ENCODE measurements at places on chromosomes 2 and 18. TPM values are rescaled to one million over a fixed set of nuclear protein-coding genes. Genes with fewer than 3 reads are reported as not detected.

- DNase-seq: no peak
Observed at GRCh38 chr2:53655256-53655655, 112.3 kb upstream of the CHAC2 start.

Gene CCBE1
- not detected for total RNA-seq

DNA sequence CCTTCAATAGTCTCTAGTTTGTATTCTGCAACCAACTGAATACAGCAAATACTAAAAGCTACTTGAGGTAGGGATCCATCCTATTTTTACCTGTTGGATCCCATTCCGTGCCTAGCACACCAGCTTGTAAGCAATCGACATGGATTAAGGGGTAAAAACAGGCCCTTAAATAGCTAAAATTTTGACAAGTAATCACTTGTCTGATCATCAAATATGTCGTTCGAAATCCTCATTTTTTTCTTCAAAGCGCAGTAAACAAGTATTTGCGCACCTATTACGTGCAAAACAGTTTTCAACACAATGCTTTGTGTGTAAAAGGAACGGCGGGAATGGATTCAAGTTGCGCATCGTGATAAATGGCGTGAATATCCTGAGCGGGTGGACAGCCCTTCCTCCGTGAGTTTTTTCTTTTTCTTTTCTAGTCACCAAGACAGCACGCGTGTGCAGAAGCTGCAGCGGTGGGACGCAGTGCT is 1.4 kb upstream of the ACVR2A start:
- DNase-seq: no peak

DNA sequence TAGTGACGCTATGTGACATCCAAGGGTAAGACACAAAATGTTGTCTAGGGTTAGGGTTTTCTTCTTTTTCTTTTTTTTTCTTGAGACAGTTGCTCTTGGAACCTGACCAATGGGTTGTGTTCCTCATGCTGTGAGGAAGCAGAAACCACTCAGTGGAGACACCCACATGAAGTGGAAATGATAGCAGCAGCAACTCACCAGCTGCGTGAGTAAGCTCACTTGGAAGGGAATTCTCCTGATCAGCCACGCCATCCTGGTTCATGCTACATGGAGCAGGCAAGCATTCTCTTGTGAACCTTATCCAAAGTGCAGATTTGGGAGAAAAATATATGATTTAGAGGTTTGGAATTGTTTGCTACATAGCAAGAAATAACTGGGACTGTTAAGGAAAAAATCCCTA is 863.7 kb downstream of the EPHA4 start:
- no peak for DNase-seq

Gene POTEJ
- total RNA-seq: not detected

GRCh38 chr18:56884511-56884910 is 233.4 kb downstream of the WDR7 start:
- DNase-seq: no peak

Gene PRSS56
- not detected for total RNA-seq

DNA sequence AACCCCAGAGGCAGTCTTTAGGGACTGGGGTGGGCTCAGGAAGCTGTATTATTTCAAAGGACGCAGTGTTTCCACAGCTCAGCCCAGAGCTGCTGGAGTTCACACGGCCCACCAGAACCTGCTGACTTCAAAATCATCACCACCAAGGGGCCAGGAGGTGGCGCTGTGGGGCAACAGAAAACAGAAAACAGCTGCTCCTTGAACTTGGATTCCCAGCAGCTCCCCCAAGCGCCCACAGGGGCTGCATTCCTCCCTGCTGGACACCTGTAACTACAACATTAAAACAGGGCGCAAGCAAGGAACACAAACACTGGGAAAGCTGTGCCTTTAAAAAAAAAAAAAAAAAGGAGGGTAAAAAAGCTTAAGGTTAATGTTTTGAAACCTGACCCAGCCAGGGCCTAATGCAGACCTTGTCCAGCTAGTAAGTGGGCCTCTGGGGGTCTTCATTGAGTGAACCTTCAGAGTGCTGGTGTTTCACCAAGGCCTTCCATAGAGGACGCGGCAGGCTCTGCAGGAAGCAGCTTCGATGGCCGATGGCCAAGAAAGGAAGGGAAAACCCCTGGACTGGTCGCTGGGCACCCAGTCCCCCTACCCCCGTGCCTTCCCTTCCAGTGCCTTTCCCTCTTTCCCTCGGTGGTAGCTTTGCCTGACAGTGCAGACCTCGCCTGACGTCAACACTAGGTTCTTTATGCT is 25.9 kb downstream of the MLPH start:
- DNase-seq: peak; percentile 90

Gene DPP10
- not detected for total RNA-seq

Gene NABP1
- total RNA-seq: 38.4 TPM

GRCh38 chr2:194062401-194062800 is 1594.6 kb upstream of the SLC39A10 start:
- DNase-seq: no peak

- no peak for DNase-seq
Observed at GRCh38 chr2:148666555-148666954, 22.0 kb downstream of the EPC2 start.

Gene HOXD10
- total RNA-seq: 88.6 TPM
